ENCODE measurements at places on chromosomes 16 and 17.

GRCh38 chr17:43393944-43394482 is 4.8 kb upstream of the ARL4D start:
- no peak for DNase-seq

GRCh38 chr16:65771707-65772106 is 594.8 kb upstream of the CDH5 start:
- no peak for DNase-seq

GRCh38 chr16:77690416-77690815 is 31.9 kb upstream of the NUDT7 start:
- no peak for DNase-seq

DNA sequence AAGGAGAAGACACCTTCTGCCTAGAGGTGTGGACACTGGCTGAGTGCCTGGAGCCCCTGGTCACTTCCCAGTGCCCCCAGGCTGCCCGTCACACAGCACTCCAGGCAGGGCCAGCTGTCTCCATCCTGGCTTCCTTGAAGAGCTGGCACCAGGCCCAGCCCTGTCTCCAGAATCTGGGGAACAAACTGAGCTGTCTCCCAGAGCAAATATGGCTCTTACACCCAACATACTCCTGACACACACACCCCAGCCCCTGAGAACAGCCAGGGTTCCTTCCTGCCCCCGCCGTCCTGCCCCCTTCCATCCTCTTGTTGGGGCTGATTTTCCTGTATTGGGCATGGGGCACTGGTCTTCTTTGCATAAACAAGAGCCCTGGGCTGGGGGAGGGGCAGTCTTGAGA is 9.1 kb downstream of the NHERF1 start:
- no peak for DNase-seq

- DNase-seq: no peak
Measured at GRCh38 chr16:64250866-64251265, 871.0 kb downstream of the CDH11 start.

GRCh38 chr17:51191895-51192294 is 25.7 kb downstream of the NME2 start:
- no peak for DNase-seq

DNA sequence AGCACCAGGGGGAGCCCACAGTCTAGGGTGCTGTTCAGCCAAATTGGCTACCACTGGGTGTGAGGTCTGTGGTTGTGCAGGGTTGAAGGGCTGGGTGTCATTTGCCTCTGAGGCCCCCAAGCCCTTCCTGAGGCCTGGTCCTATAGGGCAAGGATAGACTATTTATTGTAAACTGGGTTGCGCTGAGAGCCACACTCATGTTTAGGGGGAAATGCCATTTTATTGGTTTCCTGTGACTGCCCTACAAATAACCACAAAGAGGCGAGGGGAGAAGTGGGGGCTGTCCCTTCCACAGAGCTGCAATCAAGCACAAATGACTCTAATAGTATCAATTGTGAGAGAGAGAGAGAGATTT is 3.6 kb upstream of the ZCCHC14 start:
- no peak for DNase-seq

GRCh38 chr17:46143827-46144236 is 49.4 kb downstream of the KANSL1 start:
- no peak for DNase-seq

All from iPS DF 19.7 (cell line).